ENCODE measurements at places on chromosomes 3 and 15.

DNA sequence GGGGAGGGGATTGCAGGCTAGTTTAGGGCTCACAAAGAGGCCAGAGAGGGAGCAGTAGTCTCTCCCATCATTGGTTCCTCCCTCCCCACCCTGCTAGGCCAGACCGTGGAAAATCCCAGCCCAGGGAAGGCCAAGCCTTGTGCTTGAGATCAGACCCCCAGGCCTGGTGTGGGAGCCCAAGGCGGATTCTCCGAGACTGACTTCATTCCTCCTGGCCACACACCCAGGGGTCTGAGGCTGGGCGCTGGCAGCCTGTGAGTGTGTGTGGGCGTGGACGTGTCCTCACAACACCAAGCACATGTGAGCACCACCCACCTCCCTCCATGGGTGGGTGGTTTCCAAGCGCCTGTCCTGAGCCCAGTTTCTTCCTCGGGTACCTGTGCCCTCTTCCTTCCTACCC is 4.1 kb downstream of the LOXL1 start:
- peak; percentile 71 for DNase-seq

GRCh38 chr15:41566121-41566885 is 7.3 kb downstream of the TYRO3 start:
- DNase-seq, result no peak

GRCh38 chr15:75091814-75092213 is 68.4 kb downstream of the PPCDC start:
- DNase-seq, result peak; percentile 48

DNA sequence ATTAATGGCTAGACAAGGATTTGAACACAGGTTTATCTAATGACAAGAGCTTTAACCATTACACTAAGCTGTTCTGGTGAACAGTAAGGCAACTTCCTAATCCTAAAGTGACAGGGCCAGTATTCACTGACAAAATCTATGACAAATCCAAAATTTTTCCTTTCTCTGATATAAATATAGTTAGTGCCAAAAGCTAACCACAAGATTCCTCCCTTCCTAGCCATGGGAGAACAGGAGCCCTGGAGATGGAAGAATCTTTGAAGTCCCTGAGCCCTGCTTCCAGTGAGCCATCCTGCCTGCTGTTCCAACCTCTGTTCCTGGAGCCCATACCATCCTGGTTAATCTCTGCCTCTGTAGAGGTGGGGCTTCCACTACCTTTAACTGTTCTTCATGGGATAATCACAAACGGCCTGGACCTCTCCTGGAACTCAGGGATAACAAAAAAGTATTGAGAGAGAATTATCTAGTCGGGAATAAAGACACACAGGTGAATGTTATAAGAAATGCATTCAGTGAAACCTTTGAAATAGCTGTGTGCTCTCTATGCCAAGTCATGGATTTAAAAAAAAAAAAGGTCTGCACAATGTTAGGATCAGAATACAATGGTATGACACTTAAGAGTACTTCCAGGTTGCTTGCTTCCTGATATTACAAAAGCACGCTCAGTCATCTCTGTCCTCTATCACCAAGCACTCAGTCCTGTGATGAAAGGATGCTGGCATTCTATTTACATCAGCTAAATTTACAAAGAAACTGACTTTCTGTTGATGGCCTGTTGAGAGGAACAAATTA is 235.8 kb downstream of the SUCLG2 start:
- DNase-seq, result peak; percentile 1

GRCh38 chr3:43999728-44000319 is 241.9 kb upstream of the TOPAZ1 start:
- DNase-seq, result peak; percentile 9

- DNase-seq, result no peak
These were observed 3.3 kb downstream of the ACAD9 start for GRCh38 chr3:128882719-128883118.

DNA sequence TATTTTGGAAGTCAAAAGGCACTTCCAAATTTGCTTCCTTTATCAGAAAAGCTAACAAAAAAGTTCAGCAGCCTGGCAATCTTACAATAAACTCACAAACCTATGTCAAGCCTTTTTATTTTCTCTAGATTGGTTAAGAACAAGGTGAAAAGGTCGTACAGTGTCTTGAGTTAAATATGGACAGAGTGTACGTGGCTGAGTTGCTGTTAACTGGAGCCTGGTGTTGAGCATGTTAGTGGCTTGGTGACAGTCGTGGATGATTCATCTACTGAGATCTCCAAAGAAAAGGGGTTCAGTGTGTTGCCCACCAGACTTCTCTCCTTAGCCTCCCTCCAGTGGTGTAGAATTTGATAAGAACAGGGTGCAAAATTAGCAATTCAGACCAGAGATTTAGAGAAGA is 89.7 kb downstream of the SSR3 start:
- no peak for DNase-seq

DNA sequence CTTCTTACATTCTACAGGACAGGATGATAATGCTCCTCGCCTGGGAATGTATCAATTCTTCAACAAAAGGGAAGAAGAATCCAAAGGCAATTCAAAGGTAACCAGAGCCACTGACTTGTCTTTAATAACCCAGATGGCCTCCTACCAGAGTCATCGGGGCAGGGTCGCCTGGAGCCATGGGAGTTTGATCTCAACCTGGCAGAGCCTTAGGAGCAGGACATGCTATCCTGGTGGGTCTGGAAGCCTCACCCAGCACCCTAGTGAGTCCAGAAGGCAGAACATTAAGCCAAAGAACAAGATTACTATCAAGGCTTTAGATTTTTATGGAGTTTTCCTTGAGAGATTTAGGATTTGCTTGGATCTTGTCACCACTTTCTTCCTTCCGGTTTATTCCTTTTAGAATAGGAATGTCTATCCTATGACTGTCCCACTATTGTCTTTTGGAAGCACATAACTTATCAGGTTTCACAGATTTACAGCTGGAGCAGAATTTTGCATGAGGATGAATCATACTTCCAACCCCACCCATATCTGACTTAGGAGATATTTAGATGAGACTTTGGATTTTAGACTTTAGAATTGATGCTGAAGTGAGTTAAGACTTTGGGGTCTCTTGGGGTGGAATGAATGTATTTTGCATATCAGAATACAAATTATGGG is 330.3 kb upstream of the GOLIM4 start:
- peak; percentile 7 for DNase-seq

- DNase-seq, result no peak
These were observed 312.4 kb upstream of the KCNMB2 start for GRCh38 chr3:178223876-178224275.

GRCh38 chr3:69324362-69325025 is 61.4 kb downstream of the FRMD4B start:
- DNase-seq, result peak; percentile 17

DNA sequence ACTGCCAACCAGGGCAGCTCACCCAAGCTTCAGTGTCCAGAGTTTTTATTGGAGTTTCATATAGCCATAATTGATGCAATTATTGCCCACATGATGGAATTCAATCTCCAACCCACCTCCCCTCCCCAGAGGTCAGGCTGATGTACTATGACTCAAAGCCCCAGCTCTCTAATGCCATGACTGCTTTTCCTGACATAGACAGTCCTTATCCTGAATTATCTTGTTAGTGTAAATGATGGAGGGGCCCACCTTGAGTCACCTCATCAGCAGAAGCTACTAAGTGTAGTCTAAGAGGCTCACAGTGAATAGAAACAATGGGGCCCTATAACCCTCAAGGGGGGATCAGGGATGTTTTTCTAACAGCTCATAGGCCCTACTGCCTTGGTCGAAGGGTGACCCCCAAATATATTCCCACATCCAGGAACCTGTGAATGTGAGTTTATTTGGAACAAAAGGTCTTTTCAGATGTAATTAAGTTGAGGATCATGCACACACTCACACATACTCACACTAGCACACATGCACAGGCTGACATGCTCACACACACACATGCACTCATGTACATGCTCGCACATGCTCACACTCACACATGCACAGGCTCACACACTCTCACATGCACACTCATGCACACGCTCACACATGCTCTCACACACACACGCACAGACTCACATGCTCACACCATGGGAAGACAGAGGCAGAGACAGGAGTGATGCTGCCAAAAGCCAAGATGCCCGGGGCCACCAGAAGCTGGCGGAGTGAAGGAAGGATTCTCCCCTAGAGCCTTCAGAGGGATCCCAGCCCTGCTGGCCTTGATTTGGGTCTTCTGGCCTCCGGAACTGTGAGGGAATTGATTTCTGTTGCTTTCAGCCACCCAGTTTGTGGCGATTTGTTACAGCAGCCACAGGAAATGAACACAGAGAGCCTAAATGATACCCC is 131.2 kb upstream of the SMAD3 start:
- DNase-seq, result no peak

GRCh38 chr15:92922418-92923002 is 22.4 kb downstream of the CHD2 start:
- no peak for DNase-seq

GRCh38 chr15:41480396-41481140 is 13.1 kb upstream of the ITPKA start:
- DNase-seq, result no peak

GRCh38 chr15:74725225-74725774 is at the start of gene CYP1A1:
Gene CYP1A1 (minus strand): TSS chr15:74725528. CDS start chr15:74723097, 2,431 bp downstream.
- peak; percentile 33 for DNase-seq

DNA sequence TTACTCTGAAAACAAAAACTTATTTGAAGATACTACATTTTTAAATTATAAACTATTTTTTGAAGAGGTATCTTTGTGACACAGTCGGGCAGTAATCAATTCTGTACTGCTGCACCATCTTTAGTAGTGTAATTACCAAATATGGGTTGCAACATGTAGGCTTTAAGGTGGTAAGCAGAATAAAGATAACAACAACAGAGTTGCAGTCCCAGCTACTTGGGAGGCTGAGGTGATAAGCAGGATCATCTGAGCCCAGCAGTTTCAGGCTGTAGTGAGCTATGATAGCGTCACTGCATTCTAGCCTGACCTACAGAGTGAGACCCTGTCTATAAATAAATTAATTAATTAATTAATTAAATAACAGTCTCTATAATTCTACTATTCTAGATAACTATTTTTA is 6.0 kb downstream of the PLOD2 start:
- DNase-seq, result no peak

- no peak for DNase-seq
These were observed 101.8 kb upstream of the ARL6 start for GRCh38 chr3:97662762-97663161.

DNA sequence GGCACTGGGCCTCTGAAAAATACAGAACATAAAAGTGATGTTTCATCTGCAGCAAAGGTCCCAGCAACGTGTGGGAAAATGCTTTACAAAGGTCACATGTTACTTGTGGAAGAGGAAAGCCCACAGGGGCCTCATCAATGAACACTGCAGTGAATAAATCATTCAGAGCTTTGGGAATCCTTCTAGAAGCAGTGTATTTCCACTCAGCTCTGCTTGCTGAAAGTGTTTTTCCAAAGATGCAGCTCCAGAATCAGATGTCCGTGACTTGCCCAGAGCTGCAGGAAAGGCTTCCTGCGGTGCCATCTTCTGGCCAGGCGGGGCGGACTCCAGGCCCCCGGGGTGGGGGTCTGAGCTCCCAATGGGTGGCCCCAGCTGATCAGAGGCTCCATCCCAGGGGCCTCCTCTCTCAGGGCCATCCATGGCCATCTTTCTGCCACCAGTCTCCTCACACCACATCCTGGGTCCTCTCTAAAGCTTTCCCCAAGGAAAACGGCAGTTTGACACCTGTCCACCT is 81.5 kb downstream of the C3orf70 start:
- DNase-seq, result no peak

DNA sequence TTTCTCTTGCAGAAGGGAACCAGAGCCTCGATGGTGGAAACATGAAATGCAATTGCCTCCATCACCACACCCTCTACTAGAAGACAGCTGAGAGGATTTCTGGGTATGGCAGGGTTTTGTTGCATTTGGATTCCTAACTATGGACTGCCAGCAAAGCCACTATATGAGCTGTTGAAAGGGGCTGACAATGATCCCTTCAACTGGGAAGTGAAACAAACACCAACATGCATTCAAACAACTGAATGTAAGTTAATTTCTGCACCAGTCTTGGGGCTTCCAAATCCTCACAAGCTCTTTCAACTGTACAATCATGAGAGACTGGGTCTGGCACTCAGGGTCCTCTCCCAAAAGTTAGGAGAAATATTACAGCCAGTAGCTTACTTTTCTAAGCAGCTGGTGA is 116.7 kb upstream of the PLCL2 start:
- no peak for DNase-seq

DNA sequence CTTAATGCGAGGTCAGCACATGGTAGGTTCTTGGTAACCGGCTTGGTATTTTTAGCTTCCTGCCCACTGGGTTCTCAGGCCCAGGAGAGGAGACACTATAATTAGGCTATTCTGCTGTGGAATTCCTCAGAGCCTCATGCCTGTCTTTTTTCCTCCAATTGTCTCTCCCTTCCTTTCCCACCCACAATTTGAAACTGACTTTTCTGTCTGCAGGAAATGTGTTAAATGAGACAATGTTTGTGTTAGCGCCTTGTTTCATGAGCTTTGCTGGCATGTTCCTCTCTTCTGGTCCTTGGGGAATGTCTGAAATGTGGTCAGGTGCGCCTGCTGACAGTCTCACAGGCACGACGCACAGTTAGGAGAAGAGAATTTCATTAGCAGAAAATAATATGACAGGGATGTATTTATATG is 223.6 kb upstream of the CTNNB1 start:
- no peak for DNase-seq

DNA sequence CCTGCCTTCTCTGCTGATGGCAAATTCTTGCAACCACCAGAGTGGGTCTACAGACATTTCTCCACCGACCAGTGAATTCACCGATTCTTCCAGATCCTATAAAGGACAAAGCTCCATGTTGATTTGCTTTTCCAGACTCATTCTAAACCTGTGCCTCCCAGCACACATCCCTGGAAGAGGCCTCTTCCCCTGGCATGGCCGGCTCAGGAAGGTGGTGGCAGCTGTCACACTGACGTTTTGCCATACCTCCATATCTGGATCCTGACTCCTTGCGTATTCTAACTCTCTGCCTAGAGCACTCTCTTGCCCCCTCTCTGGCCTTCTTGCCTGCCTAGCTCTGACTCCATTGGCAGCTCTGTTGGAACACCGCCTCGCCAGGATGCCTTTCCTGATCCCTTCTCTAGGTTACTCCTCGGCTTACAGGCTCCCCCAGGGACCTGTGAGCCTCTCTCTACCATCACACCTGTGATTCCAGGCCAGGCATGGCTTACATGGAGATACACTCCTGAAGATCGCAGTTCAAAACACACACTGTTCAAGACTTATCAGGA is 31.0 kb downstream of the SLCO2A1 start:
- no peak for DNase-seq

- DNase-seq, result no peak
These were observed 25.8 kb downstream of the SCG3 start for GRCh38 chr15:51706926-51707608.

DNA sequence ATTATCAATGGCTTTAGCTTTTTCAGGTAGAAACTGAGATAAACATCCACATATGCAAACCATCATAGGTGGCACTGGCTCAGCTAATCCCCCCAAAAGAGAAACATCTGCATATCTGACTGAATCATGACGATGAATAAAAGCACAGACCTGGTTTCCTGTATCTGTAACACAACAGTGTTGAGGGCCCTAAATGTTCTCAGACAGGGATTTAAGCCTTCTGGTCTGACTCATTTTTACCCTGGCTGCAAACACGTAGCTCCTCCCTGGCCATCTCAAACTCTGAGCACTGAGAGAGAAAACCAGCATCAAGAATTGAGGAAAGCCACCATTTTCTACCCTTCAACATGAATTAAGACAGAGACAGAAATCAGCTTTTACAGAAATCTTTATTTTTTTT is 35.2 kb downstream of the GLB1 start:
- DNase-seq, result peak; percentile 65

Measured in ELR (cell line).